Uterine smooth muscle cell (primary cell): ENCODE measurements at places on chromosomes 5 and 9. TPM values are rescaled to one million over a fixed set of nuclear protein-coding genes. Genes with fewer than 3 reads are reported as not detected.

Gene GDA
- 0.11 TPM in 1 of 2 replicates, not detected in the other for total RNA-seq

Gene LHX3
- under 0.01 TPM in 1 of 2 replicates, not detected in the other for total RNA-seq

Gene QRFP
- total RNA-seq: not detected in 2 replicates

Gene PRRC1
- 49.9 and 66.7 TPM in 2 replicates for total RNA-seq

Gene SLC6A3
- total RNA-seq: not detected in 2 replicates

Gene CCL19
- total RNA-seq: not detected in 2 replicates

Gene CTXN3
- total RNA-seq: not detected in 2 replicates

Gene GOLM1
- 68.8 and 123 TPM in 2 replicates for total RNA-seq
